HCT116 (cell line): ENCODE measurements at places on chromosomes 1 and 21.

DNA sequence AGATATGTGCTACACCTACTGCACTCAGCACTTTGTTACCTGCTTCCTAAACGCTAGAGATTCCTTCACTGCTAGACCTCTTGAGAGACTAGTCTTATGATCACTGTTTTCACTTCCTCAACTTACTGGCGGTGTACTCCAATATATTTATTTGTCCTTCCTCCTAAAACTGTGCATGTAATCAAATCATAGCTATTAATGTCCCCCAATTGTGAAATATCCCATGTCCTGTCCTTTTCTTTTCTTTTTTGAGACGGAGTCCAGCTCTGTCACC is 3.4 kb downstream of the SOAT1 start:
- peaks cover 12% of the 10 kb centered on the region for H3K4me1 ChIP-seq
- no peaks in the 10 kb centered on the region for H3K36me3 ChIP-seq
- DNase-seq: no peak
- H3K27me3 ChIP-seq: no peaks in the 10 kb centered on the region

GRCh38 chr1:17412093-17412870 is 27.2 kb downstream of the RCC2 start:
- no peaks in the 10 kb centered on the region for H3K27me3 ChIP-seq
- peaks cover 58% of the 10 kb centered on the region for H3K36me3 ChIP-seq
- DNase-seq: no peak
- H3K4me3 ChIP-seq: no peak overlapping the region

GRCh38 chr1:115105831-115106230 is 16.5 kb upstream of the TSPAN2 start:
- H3K27me3 ChIP-seq: no peaks in the 10 kb centered on the region
- DNase-seq: no peak
- no peaks in the 10 kb centered on the region for H3K4me1 ChIP-seq
- no peak overlapping the region for H3K27ac ChIP-seq
- H3K36me3 ChIP-seq: no peaks in the 10 kb centered on the region

GRCh38 chr21:33367309-33367973 is 35.8 kb upstream of the IFNGR2 start:
- no peaks in the 10 kb centered on the region for H3K4me1 ChIP-seq
- H3K27ac ChIP-seq: peak overlapping the region; percentile 55
- H3K27me3 ChIP-seq: no peaks in the 10 kb centered on the region
- H3K36me3 ChIP-seq: no peaks in the 10 kb centered on the region

- H3K36me3 ChIP-seq: no peaks in the 10 kb centered on the region
- no peaks in the 10 kb centered on the region for H3K4me1 ChIP-seq
Measured at GRCh38 chr1:230797376-230797920, 50.3 kb downstream of the CAPN9 start.

DNA sequence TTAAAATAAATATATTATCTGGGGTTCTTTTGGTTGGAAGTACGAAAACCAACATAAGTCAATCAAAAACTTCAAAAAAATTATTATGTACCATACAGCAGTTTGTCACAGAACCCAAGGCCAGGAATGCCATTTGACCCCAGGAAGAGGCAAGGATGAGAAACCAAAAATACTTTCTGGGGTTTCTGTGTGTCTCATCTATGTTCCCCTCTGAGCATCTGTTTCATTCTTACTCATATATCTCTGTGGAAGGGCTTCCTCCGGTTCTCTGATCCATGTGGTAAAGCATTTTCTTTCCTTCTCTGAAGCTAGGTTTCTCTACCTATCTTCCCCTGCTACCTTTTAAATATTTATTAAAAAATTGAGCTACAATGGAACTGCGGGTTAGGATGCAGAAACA is 9.8 kb upstream of the FCRL1 start:
- H3K4me3 ChIP-seq: no peak overlapping the region
- H3K27me3 ChIP-seq: peaks cover 51% of the 10 kb centered on the region
- H3K4me1 ChIP-seq: no peaks in the 10 kb centered on the region
- no peak overlapping the region for H3K27ac ChIP-seq
- DNase-seq: no peak

DNA sequence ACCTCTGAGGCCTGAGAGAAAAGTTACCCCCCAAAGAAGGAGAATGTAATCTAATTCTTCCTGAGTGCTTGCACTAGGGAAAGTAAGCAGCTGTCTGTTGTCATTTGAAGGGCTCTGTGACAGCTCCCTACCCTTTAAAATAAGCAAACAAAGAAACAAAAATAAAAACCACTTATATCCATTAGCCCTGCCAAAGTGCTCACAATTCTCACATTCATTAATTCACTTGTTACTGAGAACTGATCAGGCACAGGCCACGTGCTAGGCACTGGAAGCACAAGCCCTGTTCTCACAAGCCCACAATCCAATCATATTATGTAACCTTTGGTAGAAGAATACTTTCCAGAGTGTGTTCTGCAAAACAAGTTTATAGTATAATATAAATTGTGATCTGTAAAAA is 199.4 kb downstream of the ZC3H11B start:
- no peaks in the 10 kb centered on the region for H3K36me3 ChIP-seq
- no peaks in the 10 kb centered on the region for H3K27me3 ChIP-seq
- no peak for DNase-seq
- H3K4me3 ChIP-seq: no peak overlapping the region
- H3K4me1 ChIP-seq: no peaks in the 10 kb centered on the region
- H3K27ac ChIP-seq: no peak overlapping the region

DNA sequence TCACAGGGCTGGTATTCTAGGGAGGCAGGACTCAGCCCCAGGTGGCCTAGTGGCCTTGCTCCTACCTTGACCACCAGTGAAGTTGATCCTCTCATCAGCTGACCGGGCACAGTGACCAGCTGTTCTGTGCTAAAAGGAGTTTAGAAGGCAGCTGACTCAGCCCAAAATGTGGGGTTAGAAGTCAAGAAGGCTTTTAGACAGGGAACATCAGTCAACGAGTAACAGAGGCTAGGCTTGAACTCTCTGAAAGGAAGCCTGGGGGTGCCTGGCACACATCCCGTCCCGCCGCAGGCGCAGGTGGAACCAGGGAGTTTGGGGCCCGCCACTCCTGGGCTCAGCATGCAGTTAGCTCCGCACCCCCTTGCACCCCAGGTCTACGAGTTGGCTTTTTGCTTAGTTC is 114.9 kb upstream of the SLC45A1 start:
- peaks cover 71% of the 10 kb centered on the region for H3K4me1 ChIP-seq
- H3K4me3 ChIP-seq: no peak overlapping the region; the same call in 1 of the 2 replicates
- no peak for DNase-seq

DNA sequence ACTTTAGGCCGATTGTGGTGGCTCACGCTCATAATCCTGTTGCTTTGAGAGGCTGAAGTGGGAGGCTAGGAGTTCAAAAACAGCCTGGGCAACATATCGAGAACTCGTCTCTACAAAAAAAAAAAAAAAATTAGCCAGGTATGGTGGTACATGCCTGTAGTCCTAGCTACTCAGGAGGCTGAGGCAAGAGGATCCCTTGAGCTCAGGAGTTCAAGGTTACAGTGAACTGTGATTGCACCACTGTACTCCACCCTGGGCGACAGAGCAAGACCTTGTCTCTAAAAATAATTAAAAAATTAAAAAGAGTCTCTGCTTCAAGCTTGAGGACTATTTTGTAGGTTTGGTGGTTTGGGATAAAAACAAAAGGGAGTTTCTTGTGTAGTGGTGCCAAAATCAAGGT is 21.2 kb downstream of the KDM1A start:
- no peaks in the 10 kb centered on the region for H3K4me1 ChIP-seq
- H3K36me3 ChIP-seq: no peaks in the 10 kb centered on the region
- no peak overlapping the region for H3K4me3 ChIP-seq
- H3K27ac ChIP-seq: no peak overlapping the region

GRCh38 chr1:200891774-200892157 is 2.9 kb upstream of the INAVA start:
- no peaks in the 10 kb centered on the region for H3K36me3 ChIP-seq
- no peaks in the 10 kb centered on the region for H3K27me3 ChIP-seq
- H3K27ac ChIP-seq: peak overlapping the region; percentile 72

- H3K27me3 ChIP-seq: no peaks in the 10 kb centered on the region
- no peak overlapping the region for H3K4me3 ChIP-seq
- H3K4me1 ChIP-seq: no peaks in the 10 kb centered on the region
Measured at GRCh38 chr21:46401186-46401910, 57.3 kb upstream of the DIP2A start.

GRCh38 chr1:154859786-154860155 is 10.3 kb downstream of the KCNN3 start:
- H3K27ac ChIP-seq: no peak overlapping the region
- no peak overlapping the region for H3K4me3 ChIP-seq
- no peaks in the 10 kb centered on the region; the same call in 1 of the 2 replicates for H3K4me1 ChIP-seq
- H3K36me3 ChIP-seq: no peaks in the 10 kb centered on the region

DNA sequence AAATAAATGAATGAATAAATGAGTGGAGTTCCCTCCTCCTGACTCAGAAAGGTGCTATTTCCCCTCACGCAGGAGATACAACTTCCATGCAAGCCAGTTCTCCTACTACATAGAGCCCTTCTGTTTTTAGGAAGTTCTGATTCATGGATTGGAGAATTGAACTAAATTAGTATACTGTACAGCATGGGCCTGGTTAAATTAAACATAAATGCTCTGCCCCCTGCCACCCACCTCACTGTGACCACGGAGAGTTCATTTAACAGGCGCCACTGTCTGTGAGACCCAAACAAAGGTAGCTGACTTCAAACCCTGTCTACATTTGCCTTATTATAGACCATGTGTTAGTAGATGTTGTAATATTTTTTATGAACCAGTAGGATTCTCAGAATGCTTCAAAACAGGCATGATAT is 9.1 kb upstream of the IRF2BP2 start:
- H3K27ac ChIP-seq: peak overlapping the region; percentile 21; the same call in 1 of the 2 replicates
- no peak for DNase-seq
- no peak overlapping the region for H3K4me3 ChIP-seq
- H3K36me3 ChIP-seq: no peaks in the 10 kb centered on the region
- H3K4me1 ChIP-seq: peaks cover 10% of the 10 kb centered on the region

DNA sequence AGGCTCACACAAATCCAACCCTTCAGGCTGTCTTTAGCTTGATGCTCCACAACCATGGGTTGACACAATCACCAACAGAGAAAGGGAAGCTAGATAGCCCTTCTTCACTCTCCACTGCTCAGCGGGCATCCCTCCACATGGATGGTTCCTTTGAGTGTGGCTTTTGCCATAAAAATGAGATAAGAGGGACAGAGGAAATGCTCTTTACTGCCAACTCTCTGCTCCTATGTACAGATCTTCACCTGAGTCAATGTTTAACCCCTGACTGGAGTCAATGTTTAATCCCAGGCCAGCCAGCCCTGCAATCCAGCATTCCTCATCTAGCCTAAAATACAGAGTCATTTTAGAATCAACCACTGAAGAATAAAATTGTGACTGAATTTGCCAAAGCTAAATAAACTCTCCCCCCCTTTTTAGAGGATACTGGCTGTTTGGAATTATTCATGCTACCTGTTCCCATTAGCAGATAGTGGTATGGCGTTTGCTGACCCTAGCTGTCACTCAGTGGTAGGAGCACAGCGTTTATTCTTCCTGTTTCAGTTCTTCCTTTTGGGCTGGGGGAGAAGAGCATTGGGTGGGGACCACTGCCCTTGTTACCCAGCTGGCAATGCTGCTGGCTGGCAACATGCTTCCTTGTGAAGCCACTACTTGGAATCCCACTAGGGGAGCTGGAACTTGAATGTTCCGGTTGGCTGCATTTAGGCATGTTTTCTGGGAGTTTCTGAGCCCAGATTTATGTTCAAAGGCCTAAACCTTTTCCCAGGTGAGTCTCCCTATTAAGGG is 5.2 kb upstream of the PIGR start:
- H3K4me1 ChIP-seq: no peaks in the 10 kb centered on the region
- DNase-seq: no peak
- H3K36me3 ChIP-seq: no peaks in the 10 kb centered on the region

DNA sequence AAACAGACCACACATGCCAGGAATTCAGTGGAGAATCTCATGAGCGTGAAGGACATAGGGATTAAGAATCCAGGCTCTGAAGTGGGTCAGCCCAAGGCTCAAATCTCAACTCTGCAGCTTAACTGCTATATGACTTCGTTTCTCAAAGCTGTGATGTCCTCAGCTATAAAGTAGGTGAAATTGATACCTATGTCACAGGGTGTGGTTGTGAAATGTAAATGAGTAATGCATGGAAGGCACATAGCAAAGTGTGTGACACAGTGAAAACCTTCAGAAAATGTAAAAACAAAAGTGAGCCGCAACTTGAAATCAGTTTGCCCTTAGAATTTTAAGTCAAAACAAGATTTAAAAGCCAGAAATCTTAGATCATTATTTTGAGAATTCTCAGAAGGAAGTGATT is 145.7 kb upstream of the PRMT6 start:
- H3K4me1 ChIP-seq: no peaks in the 10 kb centered on the region
- no peak for DNase-seq
- no peak overlapping the region for H3K27ac ChIP-seq
- H3K4me3 ChIP-seq: no peak overlapping the region
- no peaks in the 10 kb centered on the region for H3K36me3 ChIP-seq

DNA sequence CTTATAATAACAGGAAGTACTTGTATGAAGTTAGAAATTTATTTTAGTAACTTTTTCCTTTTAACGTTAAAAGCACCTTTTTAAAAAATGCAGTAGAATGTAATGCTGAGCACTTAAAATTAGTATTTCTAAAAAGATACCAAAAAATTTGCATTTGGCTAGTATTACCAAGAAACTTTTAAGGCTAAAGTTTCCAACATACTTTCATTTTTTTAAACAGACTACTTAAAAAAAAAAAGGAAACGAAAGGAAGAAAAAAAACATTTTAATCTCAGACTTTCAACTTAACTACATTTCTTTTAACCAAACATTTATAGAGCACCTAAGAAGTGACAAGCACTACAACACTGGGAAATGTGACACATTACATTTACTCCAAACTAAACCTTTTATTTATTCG is 2.8 kb downstream of the ARID4B start:
- 0 out of 2 replicates have a peak, but pooled peaks cover 2% of the 10 kb centered on the region for H3K36me3 ChIP-seq
- no peak overlapping the region for H3K4me3 ChIP-seq
- DNase-seq: no peak
- H3K27me3 ChIP-seq: no peaks in the 10 kb centered on the region
- no peak overlapping the region for H3K27ac ChIP-seq
- peaks cover 15% of the 10 kb centered on the region for H3K4me1 ChIP-seq

DNA sequence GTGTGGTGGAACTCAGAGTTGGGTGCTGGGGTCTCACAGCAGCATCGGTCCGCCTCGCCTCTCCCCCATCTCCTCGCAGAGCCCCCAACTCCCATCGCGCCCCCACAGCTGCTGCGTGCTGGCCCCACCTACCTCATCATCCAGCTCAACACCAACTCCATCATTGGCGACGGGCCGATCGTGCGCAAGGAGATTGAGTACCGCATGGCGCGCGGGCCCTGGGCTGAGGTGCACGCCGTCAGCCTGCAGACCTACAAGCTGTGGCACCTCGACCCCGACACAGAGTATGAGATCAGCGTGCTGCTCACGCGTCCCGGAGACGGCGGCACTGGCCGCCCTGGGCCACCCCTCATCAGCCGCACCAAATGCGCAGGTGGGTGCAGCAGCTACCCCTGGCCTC is 24.2 kb downstream of the PTPRU start:
- no peak for DNase-seq
- peaks cover 24% of the 10 kb centered on the region for H3K4me1 ChIP-seq
- no peaks in the 10 kb centered on the region for H3K36me3 ChIP-seq

- H3K36me3 ChIP-seq: no peaks in the 10 kb centered on the region
- no peak for DNase-seq
- H3K4me1 ChIP-seq: no peaks in the 10 kb centered on the region
- no peak overlapping the region for H3K27ac ChIP-seq
Measured at GRCh38 chr1:121445679-121446078, 260.9 kb downstream of the SRGAP2C start.
